Frontal cortex (tissue), 4 donors: ENCODE measurements at places on chromosomes 16 and 17.

DNA sequence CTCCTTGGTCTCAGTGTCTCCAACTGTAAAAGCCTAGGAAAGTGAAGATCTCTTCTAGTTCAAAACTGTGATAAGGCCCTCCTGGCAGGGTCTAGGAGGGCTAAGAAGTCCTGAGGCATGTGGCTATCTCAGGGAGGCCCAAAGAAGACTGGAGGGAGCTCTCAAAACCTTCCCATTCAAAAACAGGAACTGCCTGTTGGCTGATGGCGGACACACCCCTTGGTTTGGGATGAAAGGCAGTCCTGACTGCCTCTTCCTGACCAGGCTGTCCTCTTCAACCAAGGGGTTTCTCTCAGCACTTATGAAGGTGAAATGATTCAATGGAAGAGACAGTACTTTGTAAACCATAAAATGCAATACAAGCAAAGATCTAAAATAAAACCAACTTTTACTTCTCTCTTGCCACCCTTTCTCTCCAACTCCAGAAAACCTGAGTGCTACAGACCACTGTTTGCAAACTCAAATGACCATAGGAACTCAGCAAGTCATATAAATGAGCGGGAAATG is 4.7 kb downstream of the ZNF764 start:
- no peak for DNase-seq

DNA sequence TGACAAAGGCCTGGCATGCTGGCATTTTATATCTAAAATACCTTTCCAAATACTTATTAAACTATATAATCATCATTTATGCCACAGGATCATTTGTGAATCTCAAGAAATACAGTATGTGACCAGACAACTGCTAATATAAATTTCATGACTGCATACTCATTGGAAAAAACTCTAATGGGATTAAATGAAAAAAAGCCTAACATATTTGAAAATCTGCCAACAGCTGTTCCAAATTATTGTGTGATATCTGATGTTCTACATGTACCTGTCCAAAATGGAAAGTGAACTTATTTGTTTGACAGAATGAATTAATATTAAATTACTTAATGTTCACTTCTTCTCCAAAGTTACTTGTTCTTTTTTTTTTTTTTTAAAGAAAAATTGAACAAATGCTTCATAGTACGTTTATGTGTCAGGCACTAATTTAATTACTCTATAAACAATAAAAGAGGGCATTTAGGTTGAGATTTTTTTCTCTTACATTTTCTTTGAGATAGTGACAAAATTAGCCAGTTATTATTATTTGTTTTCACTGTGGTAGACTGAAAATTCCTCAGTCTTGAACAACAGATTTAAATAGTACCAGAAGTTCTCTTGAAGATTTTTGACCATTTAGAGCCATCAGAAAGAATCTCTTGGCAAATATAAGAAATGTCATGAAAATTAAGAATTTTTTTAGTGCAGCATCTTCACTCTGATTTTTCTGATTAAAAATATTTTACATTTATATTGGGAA is 114.0 kb downstream of the FTO start:
- DNase-seq: no peak

DNA sequence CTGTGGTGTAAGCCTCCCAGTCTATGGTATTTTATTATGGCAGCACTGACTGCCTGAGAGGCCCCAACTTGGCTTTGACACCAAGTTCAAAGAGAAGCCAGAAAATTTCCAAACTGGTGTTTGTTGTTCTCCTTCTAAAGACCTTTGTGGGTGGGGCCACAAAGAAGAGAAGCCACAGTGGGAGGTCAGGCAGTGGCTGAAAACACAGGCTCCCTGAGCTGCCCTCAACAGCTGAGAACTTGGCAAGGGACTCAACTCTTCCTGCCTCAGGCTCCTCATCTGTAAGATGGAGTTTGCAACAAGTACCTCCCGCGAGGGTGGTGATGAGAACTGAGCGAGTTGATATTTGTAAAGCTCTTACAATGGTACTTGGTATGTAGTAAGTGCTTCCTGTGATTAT is 18.2 kb downstream of the CES5A start:
- DNase-seq: no peak

DNA sequence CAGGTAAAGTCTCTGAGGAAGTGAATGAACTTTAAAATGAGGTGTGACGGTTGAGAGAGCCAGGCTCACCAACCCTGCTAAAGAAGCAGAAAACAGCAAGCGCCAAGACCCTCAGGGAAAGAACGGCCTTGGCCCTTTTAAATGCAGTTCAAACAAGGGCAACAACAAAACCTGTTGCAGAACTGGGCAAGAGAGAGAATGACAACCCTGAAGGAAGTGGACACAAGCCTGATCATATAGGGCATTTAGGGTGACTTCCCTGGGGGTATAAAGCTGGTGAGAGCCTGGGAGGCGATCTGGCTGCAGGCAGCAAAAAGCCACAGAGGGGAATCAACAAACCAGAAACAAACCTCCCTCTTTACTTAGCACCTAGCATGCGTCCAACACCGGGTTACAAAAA is 1.0 kb downstream of the CPPED1 start:
- DNase-seq: no peak

DNA sequence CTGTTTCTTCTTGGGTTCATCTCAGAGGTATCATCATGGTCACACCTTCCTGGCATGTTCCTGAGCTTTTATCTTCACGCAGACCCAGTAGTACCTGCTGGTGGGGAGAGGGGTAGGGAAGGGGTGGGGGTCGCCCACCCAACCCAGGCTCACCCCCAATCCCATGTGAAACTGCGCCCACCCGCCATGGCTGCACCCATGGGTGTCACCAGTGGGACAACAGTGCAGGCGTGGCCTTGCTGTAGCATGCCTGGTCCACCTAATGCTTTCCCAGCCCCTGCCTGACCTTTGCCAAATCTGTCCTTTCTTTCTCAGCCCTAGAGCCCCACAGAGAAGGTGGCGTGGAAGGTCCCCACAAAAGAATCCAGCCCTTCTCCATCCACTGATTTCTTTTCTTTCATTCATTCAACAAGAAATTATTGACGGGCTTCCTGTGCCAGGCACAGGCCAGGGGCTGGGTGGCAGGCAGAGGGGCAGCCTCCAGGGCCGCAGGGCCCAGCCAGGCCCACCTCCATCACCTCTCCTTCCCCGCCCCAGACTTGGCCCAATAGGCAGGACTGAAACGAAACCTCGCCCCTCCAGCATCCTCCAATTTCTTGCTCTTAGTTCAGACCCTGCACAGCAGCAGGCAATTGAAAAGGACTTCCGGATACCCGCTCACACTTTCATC is 79.1 kb upstream of the TNRC6C start:
- no peak for DNase-seq

DNA sequence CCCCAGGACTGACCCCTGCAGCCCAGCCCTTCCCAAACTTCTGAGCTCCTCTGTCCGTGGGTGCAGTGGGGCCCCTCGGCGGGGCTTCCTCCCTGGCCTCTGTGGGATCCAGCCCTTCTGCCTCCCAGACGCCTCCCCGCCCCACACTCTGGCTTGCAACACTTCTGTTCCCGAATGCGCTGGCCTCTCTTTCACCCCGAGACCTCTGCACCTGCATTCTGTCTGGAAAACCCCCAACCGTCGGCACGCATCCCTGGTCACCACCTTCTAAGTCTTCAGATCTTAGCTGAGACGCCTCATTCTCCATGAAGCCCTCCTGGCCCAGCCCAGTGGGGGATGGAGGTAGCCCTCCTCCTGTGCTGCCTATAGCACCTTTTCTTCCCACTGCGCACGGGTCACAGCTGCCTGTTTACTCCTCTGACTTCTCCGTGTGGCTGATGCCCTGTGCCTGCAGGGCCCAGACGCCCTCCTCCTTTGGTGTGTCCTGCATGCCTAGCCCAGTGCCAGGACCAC is 26.4 kb downstream of the TMEM235 start:
- no peak for DNase-seq

- DNase-seq: peak; percentile 85
Observed at GRCh38 chr16:14302031-14302398, 230.9 kb downstream of the MRTFB start.

- no peak for DNase-seq
Observed at GRCh38 chr17:36130346-36130745, 26.7 kb downstream of the CCL4 start.

- DNase-seq: no peak
Observed at GRCh38 chr17:39988206-39988810, 7.7 kb downstream of the PSMD3 start.

DNA sequence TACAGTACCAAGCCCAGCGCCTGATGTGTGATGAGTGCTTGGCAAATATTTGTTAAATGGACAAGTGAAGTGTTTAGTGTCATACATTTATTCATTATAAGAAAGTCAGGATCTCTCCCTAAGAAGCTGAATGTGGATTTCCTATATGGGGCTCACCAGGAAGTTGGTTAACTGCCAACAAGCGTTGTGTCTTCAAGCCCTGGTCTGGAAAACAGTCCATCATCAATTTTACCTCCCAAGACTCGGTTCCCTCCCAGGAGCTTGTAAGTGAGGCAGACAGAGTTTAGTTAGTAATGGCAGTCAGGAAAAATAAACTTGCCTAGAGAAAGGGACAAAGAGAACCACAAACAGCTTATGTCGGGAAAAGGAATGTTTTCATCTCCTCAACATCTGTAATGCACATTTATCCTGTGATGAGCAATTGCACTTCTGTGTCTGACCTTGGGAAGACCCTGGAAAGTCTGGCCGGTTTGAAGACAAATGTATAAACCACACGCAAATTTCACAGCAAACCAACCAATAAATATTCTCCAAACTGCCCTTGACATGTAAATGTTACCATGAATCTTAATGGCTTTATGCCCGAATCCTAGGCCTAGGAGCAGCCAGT is 28.3 kb downstream of the C16orf95 start:
- no peak for DNase-seq

DNA sequence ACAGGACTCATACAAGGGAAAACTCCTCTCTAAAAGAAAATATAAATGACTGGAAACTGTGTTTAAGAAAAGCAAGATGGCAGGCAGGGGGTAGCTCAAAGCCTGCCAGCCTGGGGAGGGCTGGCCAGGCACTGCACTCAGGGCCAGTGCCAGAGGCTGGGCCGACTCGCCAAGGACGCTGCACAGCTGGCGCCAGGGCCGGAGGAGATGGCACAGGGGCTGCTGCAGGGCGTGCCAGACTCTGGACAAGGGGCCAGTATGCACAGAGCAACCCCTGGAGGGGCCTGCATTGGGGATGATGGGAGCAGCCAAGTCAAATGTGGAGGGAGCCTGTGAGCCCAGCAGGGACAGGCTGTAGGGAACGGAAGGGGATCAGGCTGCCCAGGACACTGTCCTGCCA is 4.0 kb downstream of the PKMYT1 start:
- no peak for DNase-seq

- no peak for DNase-seq
Observed at GRCh38 chr16:46882304-46882939, 1.7 kb upstream of the GPT2 start.

DNA sequence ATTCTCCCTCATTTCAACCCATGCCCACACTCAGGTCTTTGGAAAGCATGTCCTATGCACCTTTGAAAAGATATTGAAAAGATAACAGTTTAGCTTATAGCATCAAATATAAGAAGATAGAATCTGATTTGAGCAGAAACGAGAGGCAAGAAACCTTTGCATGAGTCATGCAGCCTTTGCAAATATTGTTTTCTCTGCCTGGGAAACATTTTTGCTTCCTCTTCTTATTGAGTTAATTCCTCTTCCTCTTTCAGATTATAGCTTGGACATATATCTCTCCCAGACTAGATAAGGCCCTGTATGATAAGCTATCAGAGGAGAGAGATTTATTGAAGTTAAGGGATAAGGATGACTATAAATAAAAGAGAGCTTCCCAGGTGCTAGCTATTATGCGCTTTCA is 46.1 kb upstream of the KCNJ2 start:
- no peak for DNase-seq

- no peak for DNase-seq
Observed at GRCh38 chr17:49624896-49625295, 49.2 kb downstream of the NXPH3 start.

DNA sequence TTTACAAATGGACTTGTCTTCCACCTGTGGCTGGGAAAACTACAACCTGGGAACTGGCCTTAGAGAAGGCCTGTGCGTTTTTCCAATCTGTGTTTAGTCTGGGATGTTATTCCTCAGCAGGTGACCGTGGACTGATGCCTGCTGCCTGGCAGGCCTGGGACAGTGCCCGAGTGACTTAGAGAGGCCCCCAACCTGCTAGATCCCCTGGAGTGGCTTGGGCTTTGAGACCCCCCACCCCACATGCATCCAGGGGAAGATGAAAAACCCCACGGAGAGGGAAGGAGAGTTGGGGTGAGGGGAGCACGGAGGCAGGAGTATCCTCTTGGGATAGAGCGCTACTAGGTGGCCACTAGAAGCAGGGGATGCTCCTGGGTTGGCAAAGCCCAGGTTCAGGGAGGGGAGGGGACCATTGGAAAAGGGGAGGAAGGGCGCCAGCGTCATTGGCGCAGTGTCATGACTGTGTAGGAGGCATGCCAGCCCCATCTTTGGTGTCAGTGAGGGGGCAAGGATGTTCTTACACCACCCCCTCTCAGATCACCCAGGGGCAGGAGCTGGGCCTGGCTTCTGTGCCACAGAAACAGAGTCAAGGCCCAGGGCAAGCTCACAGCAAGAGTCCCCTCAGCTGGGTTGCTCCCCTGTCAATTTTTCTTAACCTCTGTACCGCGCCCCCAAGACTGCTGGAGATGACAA is 54.1 kb downstream of the MEAK7 start:
- no peak for DNase-seq

DNA sequence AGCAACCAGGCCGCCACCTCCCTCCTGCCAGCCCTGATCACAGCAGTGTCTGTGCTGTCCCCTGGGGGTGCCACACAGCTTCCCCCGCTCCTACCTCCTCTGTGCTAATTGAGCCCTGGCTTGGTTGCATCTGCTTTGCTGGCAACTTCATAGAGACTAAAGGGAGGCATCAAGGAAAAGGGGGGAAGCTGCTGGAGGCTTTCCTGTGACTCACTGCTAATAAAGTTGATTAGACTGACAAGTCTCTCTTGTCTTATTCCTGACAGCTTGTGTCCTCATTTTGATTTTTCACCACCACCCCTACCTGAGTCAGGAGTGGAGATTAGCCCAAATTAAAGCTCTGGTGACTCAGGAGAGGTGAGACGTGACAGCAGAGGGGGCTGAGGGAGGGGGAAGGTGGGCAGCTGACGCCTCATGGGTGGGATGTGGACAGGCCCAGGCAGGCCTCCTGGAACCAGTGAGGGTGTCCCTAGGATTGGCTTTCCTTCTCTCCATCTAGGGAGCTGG is 310.0 kb downstream of the CBLN1 start:
- DNase-seq: no peak

DNA sequence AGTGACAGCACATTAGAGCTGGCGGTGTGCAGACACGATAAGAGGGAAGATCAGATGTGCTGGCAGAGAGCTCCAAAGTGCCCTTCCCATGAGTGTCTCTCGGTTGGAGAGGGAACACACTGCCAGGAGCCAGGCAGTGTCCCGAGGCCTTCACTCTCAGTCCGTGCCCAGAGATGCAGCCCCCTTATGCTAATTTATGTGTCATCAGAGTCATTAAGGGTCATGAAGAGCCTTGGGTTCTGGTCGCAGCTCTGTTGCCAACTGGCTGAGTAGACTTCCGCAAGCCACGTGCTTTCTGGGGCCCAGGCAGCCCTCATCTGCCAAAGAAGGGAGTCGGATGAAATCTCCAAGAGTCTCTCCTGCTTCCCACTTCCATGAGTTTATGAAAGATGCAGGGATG is 232.5 kb downstream of the MSI2 start:
- no peak for DNase-seq
